Cardiac muscle cell (in vitro differentiated cells and primary cell): ENCODE measurements at places on chromosomes 1 and 21. TPM values are rescaled to one million over a fixed set of nuclear protein-coding genes. Genes with fewer than 3 reads are reported as not detected.

Gene AGRN
- polyA plus RNA-seq: 23.5 and 30.6 TPM in 2 replicates

DNA sequence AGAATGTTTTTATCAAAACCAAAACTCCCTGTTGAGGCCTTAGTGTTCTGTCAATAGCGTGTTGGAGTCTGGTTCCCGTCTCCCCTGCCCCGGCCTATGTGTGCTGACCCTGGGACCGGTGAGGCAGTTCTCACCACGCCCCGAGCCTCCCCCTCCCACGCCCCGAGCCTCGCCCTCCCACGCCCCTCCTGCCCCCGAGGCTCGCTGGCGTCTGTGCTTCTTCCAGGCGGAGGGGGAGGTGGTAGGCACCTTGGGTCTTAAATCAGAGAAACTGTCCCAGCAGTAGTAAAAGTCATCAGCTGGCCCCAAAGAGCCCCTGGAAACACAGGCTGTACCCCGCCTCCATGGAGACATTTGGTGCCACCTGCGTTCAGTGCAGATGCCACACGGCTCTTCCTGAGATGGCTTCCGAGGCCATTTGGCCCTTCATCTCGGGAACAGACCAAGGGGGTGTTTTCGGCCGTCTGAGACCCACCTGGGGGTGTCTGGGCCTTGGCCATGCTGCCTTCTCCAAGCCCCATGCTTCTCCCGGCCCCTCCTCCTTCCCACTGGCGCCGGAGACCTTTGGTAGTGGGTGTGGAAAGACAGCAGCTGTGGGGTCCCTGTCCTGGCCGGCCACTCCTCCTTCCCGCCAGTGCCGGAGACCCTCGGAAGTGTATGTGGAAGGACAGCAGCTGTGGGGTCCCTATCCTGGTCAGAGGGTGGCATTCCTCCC, 44.7 kb downstream of the SKI start:
- DNase-seq: no peak

DNA sequence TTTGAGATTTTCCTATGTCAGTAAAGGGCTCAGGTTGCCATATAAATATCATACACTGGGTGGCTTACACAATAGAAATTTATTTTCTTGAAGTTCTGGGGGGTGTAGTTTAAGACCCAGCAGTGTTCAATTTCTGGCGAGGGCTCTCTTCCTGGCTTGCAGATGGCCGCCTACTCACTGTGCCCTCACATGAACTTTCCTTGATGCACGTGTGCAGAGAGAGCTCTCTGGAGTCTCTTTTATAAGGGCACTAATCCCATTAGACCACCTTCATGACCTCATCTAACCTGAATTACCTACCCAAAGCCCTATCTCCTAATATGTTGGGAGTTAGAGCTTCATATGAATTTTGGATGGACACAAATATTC, 21.1 kb downstream of the TMEM51 start:
- no peak for DNase-seq

DNA sequence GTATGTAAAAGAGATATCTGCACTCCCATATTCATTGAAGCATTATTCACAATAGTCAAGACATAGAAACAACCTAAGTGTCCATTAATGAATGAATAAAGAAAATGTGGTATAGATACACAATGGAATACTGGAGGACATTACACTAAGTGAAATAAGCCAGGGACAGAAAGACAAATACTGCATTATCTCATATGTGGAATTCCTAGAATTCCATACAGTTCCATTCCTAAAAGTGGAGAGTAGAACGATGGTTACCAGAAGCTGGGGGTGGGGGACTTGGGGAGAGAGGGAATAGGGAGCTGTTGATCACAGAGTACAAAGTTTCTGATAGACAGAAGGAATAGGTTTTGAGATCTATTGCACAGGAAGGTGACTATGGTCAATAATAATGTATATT, 7.4 kb downstream of the TMED5 start:
- DNase-seq: peak; percentile 61

DNA sequence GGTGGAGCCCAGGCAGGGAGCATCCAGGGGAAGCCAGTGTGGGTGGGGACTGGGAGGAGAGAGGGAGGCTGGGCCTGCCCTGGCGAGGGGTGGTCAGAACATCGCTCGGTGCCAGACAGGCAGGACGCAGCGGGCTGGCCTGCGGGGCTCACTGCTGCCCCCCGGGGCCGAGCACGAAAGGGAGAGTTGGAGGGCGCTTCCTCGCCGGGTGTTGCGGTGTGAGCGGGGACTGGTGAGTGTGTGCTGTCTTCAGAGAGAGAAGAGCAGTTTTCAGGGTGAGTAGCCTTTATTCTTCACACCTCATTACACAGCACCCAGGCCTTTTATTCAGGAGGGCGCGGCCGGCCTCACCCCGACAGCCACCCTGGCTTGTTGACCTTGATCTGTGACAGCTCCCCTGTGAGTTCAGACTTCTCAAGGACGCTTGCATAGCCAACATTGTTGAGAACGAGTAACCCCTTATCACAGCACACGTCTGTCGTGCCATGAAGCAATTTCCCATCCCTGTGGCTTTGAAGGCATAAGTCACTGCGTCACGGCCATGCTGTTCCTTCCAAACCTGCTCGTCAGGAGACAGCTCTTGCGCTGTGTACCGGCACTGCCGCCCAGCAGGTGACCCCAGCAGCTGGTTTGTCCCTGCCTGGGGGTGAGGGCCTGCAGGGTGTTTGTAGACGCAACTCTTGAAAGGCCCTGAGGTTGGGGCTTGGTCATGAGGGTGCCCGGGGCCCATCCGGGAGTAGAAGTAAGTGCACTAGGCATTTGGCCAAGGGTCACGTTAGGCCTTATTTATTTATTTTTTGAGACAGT, 54.6 kb downstream of the PRKCZ start:
- peak; percentile 57 for DNase-seq
